Activated CD4-positive, alpha-beta T cell treated with anti-CD3 and anti-CD28 coated beads, Interleukin-2, amount 10 ng/mL, durations not matched to agents 24 days and 14 days (primary cell): ENCODE measurements at places on chromosomes 6 and 20.

DNA sequence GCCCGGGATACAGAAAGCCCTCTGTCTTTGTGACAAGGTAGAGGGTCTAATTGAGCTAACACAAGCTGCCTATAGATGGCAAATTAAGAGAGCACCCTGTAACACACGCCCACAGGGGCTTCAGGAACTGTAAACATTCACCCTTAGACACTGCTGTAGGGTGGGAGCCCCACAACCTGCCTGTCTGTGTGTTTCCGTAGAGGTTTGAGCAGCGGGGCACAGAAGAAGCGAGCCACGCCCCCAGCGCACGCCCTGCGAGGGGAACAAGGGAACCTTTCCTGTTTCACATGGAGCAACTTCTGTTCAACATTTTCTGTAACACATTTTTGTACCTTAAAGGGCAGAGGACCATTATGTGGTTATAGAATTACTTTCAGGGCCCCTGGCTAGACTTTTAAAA lies 231.7 kb upstream of the EXOC2 start:
- DNase-seq = no peak

DNA sequence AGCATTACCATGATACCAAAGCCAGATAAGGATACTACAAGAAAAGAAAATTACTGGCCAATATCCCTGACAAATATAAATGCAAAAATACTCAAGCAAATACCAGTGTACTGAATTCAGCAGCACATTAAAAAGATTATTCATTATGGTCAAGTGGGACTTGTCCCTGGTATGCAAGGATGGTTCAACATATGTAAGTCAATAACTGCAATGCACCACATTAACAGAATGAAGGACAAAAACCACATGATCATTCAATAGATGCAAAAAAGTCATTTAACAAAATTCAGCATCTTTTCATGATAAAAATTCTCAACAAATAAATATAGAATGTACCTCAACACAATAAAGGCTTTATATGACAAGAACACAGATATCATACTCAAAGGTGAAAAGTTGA lies 9.1 kb upstream of the DEFB125 start:
- no peak for DNase-seq

GRCh38 chr6:1940381-1940780 lies 305.0 kb downstream of the GMDS start:
- DNase-seq = no peak

DNA sequence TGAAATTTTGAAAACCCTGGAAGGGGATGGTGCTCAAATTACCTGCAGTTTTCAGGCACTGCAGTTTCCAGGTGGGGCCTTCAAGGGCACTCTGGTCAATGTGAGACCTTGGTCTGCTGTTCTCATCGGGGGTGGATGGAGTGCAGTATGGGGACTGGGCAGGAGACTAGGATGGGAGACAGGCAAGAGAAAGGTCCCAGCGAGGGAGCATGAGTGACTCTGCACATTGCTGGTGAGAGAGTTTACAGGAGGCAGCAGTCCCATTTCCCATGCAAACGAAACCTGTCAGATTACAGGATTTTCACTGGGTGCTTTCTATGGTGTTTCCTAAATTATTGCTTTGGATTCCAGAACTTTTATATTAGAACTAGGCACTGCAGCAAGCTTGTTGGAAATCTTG lies 73.5 kb upstream of the DTNBP1 start:
- DNase-seq = peak; percentile 49

- no peak for DNase-seq
Observed at GRCh38 chr6:107536180-107536961, 46.5 kb downstream of the SOBP start.

- DNase-seq = no peak
Observed at GRCh38 chr6:47098570-47098993, 56.5 kb upstream of the ADGRF1 start.

GRCh38 chr6:112697265-112697664 lies 350.1 kb downstream of the RFPL4B start:
- no peak for DNase-seq

DNA sequence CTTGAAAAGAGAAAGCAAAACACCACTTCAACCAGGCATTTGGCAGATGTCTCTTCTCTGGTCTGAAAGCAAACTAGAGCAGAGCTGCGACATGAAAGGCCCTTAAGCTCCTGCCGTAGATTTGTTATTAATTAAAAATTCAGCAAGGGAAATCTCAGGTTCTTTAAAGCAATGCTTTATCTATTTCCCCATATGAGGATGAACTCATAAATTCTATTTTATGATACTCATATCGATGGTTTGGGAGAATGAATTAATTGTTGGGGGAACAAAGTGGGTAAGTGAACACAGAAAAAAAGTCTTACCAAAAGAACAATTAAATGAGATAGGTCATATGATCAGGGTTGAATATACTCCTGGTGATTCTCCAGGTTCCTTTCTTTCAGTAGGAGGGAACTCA lies 464.7 kb upstream of the SLC35B3 start:
- DNase-seq = no peak

DNA sequence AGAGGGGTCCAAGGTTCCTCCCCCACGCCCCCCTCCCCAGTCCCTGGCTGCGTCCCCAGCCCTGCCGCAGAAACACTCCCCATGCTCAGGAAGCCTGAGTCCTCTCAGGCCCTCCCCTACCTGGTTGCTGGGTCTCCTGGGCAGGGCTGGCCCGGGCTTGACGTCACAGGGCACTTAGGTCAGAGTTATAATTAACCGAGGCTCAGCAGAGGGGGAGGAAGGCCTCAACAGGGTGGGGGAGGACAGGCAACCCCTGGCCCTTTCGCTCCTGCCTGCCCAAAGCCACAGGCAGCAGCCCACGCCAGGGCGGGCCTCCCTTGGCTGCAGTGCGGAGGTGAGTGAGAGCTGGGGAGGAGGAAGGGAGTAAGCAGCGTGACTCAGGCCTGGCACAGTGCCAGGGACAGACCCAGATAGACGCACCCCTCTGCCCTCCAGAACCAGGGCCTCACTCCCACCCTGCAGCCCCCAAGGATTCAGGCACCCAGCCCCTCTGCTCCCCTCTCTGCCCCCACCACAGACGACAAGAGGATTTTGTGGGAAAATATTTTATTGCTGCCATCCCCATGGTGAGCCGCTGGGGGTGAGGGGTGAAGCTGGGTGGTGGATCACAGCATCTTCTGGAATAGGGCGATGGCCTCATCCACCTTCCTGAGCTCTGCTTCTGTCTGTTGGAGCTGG lies at the start of gene VWA7:
Gene VWA7 (minus strand): TSS at position 340 of the 678 bp plus-strand sequence. CDS start 549 bp downstream, outside the sequence.
- DNase-seq = peak; percentile 90

DNA sequence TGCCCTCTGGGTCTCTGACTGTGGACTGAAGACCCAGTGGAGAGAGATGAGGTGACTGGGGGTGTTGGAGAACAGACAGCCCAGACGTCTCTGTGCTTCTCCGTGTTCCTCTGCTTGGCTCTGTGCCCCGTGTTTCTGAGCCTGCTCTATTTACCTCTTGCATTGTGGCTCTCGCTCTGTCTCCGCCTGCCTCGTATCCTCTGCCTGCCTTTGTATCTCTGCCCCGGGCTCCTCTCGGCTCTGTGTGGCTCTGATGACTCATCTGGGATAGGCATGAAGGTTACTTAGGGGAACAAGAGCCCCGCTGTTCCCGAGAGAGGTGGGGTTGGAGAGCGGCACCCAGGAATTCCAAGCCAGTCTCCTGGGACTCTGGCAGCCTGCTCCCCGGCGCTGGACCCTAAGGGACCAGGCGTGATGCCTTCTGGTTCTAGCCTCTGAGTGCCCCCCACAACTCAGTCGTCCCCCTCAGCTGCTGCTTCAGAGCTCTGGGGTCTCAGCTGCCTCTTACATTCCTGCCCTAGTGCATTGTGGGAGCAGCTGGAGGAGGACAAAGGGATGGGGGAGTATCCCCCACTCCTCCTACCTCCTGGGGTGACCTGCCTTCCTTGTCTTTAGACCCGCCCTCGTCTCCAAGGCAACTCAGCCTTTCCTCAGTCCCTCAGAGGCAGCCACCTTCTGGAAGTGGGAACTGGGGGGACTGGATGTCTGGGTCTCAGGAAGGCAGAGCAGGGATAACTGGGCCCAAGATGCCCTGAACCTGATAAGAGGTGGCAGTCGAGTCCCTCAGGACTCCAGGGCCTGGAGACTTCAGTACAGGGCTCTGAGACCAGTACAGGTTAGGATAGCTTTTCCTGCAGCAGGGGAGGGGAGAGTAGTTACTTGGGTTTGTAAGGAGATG lies 1.9 kb downstream of the DDR1 start:
- DNase-seq = peak; percentile 72

- no peak for DNase-seq
Observed at GRCh38 chr20:5354901-5355300, 38.1 kb upstream of the PROKR2 start.

GRCh38 chr20:6525447-6526303 lies 241.8 kb upstream of the BMP2 start:
- DNase-seq = no peak

DNA sequence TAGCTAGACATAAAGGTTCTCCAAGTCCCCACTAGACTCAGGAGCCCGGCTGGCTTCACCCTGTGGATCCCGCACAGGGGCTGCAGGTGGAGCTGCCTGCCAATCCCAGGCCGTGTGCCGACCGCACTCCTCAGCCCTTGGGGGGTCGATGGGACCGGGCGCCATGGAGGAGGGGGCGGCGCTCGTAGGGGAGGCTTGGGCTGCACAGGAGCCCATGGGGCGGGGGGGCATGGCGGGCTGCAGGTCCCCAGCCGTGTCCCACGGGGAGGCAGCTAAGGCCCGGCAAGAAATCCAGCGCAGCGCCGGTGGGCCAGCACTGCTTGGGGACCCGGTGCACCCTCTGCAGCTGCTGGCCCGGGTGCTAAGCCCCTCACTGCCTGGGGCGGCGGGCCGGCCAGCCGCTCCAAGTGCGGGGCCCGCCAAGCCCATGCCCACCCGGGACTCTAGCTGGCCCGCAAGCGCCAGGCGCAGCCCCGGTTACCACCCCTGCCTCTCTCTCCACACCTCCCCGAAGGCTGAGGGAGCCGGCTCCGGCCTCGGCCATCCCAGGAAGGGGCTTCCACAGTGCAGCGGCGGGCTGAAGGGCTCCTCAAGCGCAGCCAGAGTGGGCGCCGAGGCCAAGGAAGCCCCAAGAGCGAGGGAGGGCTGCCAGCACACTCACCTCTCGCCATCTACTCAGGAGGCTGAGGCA lies 26.5 kb upstream of the ID1 start:
- DNase-seq = no peak

GRCh38 chr20:20083807-20084206 lies 31.5 kb downstream of the CFAP61 start:
- DNase-seq = peak; percentile 55

DNA sequence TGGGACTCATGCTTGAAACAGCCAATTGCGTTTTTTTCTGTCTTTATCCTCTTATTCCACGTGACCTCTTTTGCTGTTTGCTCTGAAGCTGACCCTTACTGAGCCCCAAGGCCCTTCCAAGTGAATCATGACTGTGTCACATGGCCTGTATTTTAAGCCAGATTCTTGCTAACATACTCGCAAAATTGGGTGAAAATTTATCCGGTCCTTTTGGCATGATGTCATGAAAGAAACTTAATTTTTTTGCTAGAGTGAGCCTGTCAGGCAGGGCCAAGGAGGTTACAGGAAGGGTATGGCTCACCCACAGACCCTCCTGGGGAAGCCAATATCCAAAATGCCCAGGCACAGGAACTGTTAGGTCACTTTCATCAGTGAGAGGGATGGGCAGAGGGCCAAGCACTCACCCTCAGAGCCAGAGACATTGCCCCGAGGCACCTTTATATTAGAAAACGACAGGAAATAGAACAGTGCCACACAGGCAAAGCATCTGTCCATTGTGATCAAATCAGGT lies 296.7 kb downstream of the CDH26 start:
- no peak for DNase-seq

DNA sequence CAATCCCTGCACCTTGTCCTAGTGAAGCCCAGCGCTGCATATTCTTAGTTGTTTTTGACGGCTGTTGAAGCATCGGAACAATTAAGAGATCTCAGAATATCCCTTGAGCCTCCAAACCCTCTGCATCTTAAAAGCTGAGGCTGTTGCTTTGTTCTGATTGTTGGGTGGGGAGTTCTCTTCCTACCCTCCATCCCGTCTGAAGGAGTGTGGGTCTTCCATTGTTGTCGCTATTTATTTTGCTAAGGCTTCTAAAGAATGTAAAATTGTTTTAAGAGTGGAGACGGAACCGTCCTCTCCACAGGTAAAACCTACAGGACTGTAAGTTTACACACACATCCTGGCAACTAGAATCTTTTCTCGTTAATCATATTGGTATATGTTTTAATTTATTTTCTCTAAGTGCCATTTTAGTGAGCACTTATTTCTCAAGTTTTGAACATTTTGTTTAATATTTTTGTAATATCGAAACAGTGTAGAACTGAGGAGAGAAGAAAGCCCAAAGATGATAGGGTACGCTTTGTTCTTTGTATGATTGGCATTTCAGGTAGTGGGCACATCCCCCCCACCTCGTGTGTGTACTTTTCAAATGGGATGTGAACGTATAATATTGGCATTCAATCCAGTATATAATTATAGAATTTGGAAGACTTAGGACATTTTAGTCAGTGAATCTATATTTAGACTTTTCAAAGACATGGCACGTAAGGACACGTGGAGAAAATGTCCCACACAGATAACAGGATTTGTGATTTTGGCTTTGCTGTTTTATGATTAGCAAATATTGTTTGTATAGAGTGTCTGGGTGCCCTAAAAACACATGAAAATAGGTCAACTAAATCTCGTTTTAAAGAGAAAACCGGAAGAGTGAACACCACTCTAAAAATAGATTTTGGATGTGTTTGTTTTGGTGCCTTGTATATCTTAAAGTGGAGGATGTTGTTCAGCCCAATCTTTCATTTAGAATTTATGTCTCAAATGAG lies 1.3 kb downstream of the RNF146 start:
- no peak for DNase-seq

GRCh38 chr6:8103726-8104125 lies 1.4 kb upstream of the EEF1E1 start:
- no peak for DNase-seq

- DNase-seq = no peak
Observed at GRCh38 chr6:105871542-105871941, 214.6 kb upstream of the PRDM1 start.

DNA sequence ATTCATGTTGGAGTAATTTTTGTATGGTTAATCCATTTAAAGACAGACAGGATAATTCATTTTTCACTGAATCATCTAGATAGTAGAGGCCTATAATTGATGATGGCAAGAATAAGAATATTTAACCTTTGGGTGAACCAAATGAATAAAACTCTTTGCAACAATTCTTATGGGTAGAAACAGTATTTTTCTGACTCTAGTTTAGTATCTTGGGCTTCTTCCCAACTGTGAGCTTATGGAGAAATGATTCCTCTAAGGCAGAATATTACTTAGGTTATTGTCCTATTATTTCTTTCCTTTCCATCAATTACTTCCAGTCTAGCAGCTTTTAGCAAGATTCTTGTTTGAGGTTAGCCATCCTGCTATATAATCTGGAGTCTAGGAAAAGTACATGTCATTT lies 734.9 kb upstream of the FLRT3 start:
- DNase-seq = no peak

DNA sequence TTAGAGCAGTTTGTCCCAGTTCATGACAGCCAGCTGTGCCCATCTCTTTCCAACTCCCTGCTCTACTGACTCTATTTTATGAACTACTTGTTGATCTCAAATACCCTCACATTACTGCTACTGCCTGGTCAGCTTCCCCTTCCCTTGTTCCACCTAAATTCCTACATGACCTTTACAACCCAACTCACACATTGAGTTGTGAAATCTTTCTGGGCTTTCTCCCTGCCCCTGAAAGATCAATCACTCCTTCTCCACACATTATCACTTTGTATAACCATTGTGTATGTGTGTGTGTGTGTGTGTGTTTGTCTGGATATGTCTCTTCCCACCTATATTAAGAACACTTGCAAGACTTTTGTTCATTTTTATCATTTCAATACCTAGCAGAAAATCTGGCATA lies 42.1 kb upstream of the CLIC5 start:
- no peak for DNase-seq

- DNase-seq = no peak
Observed at GRCh38 chr6:20835315-20836010, 301.2 kb downstream of the CDKAL1 start.

- DNase-seq = no peak
Observed at GRCh38 chr6:38522322-38522721, 117.4 kb downstream of the BTBD9 start.
